ENCODE measurements at places on chromosomes 2 and 18.

DNA sequence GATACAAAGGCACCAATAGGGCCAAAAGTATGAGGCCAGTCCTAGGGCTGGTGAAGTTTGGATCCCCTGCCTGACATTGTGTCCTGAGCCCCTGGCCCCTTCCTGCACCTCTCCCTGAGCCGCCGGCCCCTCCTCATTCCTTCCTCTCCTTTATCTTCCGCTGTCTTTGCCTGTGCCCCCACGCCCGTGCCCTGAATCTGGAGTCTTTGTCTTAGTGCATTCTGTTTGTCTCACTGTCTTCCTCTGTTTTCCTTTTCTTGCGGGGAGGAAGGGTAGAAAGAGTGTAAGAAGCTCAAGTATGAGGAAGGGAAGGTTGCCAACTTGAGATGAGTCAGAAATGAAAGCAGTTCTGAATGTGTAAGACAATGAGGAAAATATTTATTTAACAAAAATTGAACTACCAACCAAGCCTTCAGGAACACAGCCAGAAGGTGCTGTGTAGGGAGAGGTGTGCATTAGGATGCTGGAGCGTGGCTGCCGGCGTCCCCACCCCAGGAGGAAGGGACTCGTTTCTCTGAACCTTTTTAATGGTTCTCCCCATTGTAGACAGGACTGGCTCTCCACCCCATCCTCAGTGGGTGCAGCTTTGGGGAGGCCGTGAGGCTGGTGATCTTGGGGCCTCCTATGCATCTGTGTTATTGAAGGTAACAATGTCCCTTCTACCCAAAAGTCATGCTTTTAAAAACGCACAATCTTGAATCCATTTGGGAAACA lies 133.1 kb downstream of the NEDD4L start:
- DNase-seq, result no peak

DNA sequence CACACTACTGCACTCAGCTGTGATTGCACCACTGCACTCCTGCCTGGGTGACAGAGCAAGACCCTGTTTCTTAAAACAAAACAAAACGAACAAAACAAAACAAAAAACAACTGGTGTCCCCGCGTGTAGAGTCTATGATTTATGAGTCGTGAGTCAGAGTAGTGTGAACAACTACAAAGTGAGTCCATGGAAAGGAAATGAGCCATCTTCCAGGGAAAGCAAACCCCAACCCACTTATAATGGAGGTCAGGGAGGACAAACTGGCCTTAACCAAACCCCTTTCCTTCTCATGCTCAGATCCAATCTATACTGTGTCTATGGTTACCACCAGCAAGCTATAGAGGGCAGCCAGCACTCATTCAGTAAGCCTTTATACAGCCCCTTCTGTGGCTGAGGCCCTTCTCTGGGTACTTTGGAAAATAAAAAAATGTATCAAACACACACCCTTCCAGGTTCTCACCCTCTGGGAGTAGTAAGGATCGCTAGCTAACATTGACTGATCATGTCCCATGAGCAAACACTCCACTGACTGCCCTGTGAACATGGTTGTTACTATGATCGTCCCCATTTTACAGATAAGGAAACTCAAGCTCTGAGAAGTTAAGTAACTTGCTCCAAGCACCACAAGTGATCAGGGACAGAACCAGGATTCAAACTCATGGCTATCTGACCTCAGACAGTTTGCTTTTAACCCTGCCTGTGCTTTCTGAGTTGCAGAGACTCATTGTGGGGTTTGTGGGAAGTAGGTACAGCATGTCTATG lies 24.7 kb upstream of the COLEC12 start:
- no peak for DNase-seq

DNA sequence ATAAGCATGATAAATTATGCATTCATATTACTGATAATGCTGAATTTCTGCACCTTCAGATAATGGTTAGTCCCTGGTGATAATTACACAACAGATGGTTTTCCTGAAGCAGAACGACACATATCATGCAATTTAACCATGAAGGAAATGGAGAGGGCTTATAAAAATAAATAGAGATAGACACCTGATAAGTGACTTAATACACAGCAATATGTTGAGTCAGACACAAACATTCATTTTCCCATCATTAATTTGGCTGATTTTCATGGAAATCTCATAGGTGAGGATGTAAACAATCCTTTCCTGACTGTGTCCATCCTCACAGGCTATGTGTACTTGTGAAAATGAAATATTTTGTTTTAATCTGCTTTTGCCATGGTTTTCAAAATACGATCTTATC lies 36.9 kb upstream of the DSEL start:
- no peak for DNase-seq

DNA sequence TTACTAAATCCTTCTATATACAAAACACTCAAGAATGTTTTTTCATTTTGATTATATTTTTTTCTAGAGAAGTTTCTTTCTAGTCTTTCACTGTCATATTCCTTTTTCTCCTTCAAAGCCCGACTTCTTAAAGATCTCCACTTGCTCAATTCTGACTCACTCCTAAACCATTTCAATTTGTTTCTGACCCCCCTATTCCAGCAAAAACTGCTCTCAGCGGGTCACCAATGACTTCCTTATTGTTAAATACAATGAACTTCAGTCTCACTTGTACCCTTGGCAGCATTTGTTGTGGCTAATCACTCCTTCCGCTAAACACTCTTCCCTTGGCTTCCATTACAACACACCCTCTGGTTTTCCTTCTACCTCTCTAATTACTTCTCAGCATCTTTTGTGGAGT lies 111.1 kb upstream of the RBBP8 start:
- no peak for DNase-seq

GRCh38 chr2:240224676-240225075 lies 84.2 kb upstream of the OTOS start:
- DNase-seq, result no peak

DNA sequence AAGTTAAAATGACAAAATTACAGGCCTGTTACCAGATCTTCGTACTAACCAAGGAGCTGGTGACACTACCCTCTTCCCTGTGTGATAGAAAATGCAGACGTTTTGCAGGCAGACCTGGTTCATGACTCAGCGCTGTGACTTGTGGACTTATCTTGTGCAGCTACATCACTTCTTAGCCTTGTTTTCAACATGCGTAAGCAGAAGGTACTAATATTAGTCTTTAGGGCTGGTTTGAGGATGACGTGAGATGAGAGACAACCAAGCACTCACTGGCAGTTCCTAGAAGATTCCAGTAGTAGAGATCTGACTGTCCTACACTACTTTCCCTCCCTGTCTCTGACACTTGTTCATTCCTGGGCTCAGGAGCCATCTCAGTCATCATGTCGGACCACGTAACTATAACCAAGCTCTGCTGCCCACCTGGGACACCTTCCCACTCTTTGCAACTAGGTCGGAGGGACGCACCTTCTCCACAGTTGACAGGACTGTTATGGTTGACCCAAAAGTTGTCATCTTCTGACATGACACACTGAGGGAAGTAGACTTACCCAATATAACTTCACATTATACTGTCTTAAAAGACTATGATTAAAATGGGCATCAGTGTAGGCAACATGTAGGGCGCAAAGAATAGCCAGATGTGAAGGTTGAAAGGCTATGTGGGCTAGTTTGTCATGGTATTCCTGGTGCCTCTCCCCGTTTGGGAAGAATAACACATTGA lies 64.8 kb downstream of the TNFRSF11A start:
- DNase-seq, result no peak

DNA sequence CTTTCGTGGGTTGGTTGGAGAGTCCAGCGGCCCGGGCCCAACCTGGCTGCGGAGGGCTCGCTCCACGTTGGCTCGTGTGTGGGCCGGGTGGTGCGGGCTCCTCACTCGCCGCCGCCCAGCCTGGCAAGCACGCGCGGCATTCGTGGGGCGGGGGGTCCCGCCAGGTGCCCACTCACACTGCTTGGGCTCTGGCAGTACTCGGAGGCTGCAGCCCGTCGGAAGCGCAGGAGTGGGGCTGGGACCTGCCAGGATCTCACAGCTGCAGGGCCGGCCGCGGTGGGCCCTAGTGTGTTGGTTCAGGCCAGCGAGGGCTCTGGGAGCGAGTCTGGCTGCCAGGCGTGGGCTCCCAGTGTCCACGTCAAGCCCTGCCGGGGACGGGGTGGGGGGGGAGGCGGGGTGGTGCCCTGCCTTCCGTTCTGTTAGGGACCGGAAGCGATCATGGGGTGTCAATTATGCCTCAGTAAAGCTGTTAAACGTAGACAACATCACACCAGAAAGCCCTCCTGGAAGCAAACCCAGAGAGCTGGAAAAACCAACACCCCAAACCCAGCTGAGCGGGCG lies 1.0 kb upstream of the HS6ST1 start:
- no peak for DNase-seq
